ENCODE measurements at places on chromosomes 3 and 15. TPM values are rescaled to one million over a fixed set of nuclear protein-coding genes. Genes with fewer than 3 reads are reported as not detected.

- DNase-seq, result no peak
These were observed 20.2 kb upstream of the NUP210 start for GRCh38 chr3:13440204-13440817.

DNA sequence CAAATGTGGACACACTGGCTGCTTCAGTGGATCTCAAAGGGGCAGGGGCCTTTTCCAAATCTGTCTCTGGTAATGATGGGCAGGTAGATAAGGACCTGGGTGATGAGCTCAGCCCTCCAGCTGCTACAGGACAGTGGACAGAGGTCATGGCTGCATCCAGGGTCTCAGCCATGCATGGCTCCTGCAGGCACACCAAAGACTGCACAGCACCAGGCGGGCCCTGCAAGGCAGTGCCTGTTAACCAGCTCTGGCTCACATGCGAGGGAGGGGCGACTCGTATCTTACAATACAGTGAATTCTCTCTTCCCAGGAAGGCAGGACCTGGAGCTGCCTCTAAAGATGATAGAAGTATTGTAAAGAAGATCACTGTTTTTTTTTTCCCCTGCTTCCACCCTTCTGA is 58.7 kb downstream of the OXNAD1 start:
- DNase-seq, result no peak

Gene RABL3
- total RNA-seq, result 25.5 TPM

Gene PPP1R14D
- total RNA-seq, result 166 TPM

Gene SPINK8
- total RNA-seq, result not detected

DNA sequence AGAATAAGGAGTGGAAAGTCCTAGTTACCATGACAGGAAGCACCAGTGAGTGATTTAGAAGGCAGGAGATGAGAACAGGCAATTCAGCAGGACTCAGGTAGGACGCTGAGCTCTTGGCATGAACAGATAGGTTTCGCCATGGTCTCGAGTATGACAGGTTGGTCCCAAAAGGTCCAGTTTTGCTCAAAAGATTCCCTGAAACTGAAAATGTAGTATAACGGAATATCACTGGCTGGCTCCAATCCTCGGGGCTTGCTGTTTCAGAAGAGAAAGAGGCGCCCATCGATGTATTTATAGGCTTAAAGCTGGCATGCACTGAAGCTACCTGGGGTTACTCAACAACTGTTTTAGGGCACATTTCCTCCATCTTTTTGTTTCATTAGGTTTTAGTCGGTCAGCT is 59.2 kb downstream of the SRGAP3 start:
- no peak for DNase-seq

DNA sequence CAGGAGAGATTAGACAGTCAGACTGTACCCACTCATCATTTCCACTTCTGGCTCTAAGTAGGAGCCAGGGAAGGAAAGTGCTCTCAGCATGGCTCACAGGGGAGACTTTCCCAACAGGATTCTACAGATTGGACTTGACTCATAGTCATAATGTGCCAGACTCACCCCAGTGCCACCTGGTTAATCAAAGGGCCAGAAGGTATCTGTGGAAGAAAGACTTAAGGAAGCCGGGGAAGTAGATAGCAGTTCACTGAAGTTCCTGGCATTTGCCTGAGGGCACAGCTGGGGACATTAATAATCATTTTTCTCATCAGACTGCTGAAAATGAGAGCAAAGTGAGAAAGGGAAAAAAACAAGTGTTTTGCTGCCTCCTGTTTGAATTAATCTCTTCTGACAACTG is 717.5 kb downstream of the TUSC7 start:
- DNase-seq, result no peak

GRCh38 chr3:133884887-133885711 is 10.6 kb downstream of the RAB6B start:
- no peak for DNase-seq

Gene SHC4
- 0.30 TPM for total RNA-seq

Gene MINAR1
- total RNA-seq, result 0.35 TPM

Gene SIDT1
- 35.9 TPM for total RNA-seq

DNA sequence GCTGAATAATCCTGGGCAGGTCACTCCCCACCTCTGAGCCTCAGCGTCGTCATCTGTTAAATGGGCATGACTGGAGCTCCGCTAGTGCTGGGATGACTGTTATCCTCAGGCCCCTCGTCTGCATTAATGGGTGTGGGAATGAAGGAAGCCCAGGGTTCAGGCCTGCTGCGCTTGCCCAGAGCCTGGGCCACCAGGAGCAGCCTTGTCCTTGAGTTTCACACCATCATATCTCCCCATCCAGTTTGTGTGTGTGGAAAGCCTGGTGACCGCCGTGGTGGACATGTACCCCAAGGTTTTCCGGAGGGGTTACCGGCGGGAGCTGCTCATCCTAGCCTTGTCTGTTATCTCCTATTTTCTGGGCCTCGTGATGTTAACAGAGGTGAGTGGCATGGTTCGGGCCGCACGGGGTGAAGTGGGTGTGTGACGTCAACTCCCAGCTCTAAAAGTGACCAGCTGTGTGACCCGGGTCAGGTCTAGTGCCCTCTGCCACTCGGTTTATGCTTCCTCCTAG is 63.5 kb upstream of the SLC6A1 start:
- no peak for DNase-seq

DNA sequence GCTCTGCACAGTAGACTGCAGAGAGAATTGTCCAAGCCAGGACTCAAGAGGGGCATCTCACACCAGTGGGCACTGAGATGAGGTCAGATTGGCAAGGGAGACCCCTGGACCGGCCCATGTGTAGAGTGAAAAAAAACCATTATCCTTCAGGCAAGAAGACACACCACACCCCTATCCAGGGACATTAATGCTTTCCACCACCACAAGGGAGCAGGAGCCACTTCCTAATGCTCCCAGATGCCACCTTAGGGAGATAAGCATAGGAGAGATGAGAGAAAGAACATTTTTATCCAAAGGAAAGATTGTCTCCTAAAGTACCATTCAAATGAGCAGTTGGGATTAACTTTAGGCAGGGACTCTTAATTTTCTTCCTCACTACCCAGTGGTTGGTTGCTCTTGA is 109.6 kb upstream of the PTX3 start:
- no peak for DNase-seq

Gene FYCO1
- total RNA-seq, result 21.7 TPM

Gene CCR8
- 0.47 TPM for total RNA-seq

- no peak for DNase-seq
These were observed 10.2 kb upstream of the FGF7 start for GRCh38 chr15:49412797-49413196.

- DNase-seq, result no peak
These were observed 26.8 kb downstream of the POLG start for GRCh38 chr15:89307791-89308190.

- peak; percentile 46 for DNase-seq
These were observed 335.1 kb upstream of the THRB start for GRCh38 chr3:24829629-24830229.

DNA sequence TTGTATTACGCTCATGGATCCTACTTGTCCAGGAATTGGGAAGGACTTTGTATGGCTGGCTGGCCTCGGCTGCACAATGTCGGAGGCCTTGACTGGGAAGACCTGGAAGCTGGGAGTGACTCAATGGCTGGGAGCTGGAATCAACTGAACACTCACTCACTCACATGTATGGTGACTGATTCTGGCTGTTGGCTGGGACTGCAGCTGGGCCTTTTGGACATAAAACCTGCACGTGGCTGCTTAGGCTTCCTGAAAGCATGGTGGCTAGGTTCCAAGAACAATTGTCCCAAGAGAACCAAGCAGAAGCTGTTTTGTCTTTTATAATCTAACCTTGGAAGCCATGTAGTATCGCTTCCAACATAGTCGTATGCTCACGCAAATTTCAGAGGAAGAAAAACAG is 38.0 kb upstream of the CMTM8 start:
- no peak for DNase-seq

Gene AMIGO3
- total RNA-seq, result not detected

DNA sequence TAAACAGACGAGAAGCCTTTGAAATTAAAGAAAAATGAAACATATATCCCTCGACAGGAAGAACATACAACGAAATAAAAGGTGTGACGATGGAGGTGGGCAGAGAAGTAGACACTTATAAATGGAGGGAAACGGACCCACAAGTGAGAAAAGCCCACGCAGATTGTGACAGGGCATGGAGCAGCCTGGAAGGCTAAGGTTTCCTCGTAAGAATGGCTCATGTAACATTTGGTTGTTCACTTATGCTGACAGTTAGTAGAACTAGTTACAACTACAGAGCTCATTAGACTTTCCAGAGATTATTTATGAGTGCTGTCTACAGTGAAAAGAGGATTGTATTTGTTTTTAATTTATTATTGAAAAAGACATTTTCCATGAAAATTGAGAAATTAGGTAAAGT is 82.6 kb downstream of the NR1I2 start:
- DNase-seq, result no peak
